ENCODE measurements at places on chromosomes 12 and 14.

DNA sequence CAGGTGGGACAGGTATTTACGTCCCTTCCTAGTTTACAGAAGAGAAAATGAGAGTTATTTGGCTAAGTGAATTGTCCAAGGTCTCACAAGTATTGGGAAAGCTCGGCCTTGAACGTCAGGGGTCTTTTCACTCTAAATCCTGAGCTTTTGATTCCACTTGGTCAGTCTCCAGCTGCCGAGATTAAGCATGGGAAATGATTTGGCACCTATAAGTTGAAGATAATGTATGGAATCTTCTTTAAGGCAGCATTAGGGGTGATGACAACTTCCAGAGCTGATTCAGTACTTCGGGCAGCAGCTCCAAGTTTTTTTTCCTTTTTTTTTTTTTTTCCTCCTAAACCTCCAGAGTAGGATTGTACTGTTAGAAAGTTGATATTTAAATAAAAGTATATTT is 722 bp downstream of the FAM234B start:
- no peak for DNase-seq

DNA sequence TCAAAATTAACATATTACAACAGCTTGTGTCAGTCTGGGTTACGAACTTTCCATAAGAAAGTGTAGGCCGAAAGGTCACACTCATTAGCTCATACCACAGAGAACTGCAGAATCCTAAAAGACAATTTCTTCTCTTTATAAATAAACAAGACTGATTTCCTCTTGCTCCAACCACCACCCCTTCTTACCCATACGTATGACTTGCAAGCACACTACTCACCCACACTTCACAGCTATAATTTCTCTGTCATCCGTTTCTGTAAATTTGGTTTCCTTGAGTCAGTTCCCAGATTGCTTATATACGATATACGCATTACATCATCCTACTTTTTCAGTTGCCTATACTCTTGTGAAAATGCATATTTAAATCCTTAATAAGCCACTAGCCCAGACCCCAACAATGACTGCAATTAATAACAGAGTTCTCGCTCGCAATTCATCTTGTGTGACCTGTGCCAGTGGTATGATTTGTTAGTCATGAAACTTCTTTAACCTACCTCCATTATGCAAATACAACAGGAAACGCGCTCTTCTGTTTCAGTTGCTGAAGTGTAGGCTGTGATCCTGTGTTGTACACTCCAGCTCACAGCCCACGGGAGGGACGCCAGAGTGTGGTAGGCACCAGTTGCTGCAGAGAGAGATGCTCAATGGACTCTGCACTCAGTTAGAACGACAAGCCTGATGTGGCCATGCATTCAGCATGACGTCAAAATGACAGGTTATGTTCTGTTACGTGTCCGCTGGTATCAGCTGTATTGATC is 417.6 kb downstream of the PDZRN4 start:
- DNase-seq = no peak

- no peak for DNase-seq
Measured at GRCh38 chr12:121958541-121959240, 40.3 kb downstream of the CFAP251 start.

GRCh38 chr14:100584056-100585031 is 2.9 kb downstream of the BEGAIN start:
- DNase-seq = no peak

DNA sequence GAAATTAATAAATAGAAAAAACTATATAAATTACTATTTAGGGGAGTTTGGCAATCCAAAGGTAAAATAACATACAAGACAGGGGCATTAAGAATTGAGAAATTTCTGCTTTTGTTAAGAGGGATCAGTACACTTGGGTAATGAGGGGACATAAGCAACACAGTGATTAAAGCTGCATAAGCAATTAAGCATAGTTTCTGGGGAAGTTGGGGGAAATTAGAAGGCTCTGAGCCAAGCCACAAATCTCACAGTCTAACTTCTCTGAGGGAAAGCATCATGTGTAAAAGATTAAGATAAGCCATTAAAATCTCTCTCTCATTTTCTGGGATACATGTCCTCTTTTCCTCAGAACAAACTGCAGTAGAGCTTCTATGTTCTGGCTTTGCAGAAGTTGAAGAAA is 533.9 kb upstream of the LRFN5 start:
- no peak for DNase-seq

DNA sequence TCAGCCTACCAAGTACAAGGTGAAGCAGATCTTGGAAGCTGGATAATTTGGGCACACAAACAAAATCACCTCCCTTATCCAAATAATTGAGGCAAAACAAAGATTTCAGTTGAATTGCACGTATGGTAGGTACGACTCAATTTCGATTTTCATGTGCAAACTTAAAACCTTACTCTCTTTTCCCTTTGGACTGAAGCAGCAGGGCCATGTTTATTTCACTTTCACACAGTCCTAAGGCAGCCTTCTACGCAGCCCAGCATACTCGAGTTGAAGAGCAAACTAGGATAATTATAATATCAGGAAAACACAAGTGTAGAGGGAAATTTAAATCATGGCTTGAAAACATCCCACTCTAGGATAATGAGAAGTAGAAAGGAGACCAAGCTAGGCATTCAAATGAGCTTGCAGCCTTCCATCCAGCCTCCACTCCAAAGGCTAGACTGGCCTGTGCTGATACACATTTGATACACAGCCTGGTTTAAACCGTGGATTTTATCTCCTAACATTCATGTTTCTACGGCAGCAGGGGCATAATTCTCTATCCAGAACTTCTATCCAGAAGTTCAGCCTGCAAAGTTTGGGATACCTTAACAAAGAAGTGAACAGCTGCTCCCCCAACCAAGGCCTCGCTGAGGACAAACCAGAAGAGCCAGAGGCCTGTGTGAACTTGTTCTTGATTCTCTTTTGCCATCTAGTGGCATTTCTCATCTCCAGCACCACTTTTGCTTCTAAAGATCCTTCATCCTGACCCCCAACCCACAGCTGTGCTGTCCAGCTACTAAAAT is 2.4 kb upstream of the RNASE7 start:
- peak; percentile 29 for DNase-seq

- no peak for DNase-seq
Measured at GRCh38 chr14:34111953-34112352, 161.1 kb upstream of the EGLN3 start.

DNA sequence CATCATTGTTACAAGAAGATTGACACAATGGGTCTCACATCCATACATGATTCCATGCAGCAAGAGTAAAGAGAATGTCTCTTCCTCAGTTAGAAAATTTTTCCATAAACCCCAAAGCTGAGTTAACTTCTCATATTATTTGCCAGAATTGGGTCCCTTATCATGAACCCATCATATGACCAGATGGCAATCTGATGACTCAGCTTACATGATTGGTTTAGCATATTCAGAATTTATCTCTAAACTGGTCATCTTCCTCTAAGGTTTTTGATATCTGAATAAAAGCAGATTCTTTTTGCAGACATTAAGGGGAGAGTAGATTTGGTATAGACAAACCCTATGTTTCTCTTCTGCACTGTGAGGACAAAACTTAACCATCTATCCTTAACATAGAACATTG is 174.9 kb downstream of the PIK3C2G start:
- DNase-seq = no peak

- no peak for DNase-seq
Measured at GRCh38 chr12:107537464-107538119, 148.0 kb upstream of the PWP1 start.

DNA sequence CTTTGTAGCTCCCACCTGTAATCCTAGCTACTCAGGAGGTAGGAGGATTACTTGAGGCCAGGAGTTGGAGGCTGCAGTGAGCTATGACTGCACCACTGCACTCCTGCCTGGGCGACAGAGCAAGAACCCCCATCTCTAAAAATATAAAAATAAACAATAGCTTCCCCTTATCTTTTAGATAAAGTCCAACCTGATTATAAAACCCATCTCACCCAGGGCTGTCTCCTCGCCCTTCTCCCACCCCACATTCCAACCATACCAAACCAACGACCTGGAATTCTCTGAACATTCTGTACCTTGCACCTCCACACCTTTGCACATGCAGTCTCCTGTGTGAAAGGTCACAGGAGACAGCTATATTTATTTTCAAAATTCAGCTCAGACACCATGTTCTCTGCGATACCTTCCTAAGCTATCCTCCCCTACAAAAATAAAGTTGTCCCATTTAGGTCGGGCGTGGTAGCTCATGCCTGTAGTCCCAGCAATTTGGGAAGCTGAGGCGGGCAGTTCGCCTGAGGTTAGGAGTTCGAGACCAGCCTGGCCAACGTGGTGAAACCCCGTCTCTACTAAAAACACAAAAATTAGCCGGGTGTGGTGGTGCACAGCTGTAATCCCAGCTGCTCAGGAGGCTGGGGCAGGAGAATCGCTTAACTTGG is 7.7 kb downstream of the SLC7A7 start:
- DNase-seq = no peak

DNA sequence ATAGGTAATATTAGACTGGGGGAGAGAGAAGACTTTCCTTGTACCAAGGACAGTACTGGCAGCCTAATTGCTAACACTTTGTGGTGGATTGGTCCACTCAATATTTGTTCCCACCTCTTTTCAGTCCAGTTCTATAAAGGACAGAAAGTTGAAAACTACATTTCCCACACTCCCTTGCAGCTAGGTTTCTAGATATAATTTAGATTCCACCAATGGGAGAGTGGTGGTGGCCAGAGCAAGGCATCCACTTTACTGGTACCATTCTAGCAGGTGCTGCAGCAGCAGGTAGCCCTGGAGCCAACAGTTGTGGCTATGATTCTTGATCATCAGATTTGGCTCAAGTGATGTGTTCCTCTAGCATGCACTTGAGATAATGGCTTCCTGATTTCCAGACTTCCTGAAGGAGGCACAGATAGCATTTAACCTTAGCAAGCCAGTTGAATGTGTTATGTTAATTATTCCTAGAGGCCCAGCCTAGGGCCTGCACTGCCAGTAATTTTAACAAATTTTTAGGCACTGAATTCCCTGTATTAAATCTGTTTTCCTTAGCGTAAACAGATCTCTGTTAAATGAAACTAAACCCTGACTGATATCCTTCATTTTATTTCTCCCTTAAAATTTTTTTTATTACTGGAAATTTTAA is 24.4 kb downstream of the SLC38A1 start:
- DNase-seq = no peak

- no peak for DNase-seq
Measured at GRCh38 chr14:96945721-96946120, 148.5 kb downstream of the VRK1 start.

- no peak for DNase-seq
Measured at GRCh38 chr12:55695349-55695748, 12.4 kb downstream of the ITGA7 start.

DNA sequence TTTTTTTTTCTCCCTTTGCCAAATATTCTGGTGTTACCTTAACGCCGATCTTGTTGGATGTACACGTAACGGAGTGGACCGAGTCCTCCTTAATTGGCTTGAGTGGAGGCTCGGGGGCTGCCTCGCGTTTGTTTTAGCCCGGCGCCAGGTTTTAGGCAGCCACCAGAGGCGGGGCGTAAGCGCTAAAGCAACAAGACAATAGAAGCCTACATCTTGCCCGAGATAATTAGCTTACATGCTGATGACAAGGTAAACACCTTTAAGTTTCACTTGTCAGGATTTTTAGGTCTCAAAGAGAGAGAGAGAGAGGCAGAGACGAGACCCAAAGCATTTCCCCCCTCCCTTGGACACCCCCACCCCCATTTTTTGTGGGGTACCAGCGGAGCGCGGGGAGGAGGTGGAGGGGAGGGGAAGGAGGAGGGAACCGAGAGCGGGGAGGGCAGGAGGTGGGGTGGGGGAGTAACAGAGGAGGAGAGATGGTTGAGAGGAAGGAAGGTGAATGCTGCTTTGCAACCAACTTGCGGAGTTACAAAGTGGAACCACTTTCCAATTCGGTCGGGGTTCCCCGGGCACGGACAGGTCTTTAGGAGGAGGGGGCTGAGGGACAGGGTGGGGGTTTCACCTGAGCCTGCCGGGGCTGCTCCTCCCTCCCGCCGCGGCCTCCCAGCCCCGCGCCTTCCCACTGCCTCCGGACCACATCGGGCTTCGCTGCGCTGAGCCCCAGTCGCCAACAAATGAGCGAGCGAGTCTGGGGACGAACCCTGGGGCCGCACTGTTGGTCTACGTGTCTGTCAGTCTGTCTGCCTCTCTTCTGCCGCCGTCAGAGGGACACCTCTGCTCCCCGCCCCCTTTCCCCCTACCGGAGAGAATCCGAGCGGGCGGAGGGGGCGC is at the start of gene NKX2-1:
TSS of gene NKX2-1 (minus strand) at position 802 of the 891 bp plus-strand sequence. CDS start at position 699, 103 bp downstream.
- DNase-seq = no peak

DNA sequence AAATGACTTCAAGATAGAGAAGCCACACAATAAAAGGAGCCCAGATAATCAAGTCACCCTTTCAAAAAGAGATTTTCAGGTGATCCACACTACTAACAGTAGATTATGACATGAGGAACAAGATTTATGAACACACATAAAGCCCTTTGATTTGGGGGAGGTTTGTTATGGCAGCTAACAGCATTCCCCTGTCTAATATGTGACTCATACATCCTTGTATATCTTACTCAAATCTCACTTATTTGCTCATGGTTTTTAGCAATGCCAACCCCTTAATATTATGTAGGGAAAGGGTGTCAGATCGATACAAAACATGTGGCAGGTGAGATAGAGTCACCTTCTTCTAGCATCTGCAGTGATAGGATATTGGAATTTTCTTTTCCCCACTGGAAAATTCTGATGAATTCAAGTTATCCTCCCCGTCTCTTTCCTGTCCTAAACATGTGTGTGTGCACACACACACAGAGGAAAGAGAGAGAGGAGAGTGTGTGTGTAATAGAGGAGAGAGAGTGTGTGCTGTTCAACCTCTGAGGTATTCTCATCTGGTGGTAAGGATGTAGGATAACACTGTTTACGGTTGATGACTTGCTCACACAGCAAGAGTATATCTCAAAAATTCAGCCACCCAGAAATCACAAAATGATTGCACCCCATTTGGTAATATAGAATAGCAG is 319.9 kb downstream of the KCNC2 start:
- DNase-seq = no peak

- no peak for DNase-seq
Measured at GRCh38 chr14:37413504-37414003, 181.5 kb downstream of the FOXA1 start.

DNA sequence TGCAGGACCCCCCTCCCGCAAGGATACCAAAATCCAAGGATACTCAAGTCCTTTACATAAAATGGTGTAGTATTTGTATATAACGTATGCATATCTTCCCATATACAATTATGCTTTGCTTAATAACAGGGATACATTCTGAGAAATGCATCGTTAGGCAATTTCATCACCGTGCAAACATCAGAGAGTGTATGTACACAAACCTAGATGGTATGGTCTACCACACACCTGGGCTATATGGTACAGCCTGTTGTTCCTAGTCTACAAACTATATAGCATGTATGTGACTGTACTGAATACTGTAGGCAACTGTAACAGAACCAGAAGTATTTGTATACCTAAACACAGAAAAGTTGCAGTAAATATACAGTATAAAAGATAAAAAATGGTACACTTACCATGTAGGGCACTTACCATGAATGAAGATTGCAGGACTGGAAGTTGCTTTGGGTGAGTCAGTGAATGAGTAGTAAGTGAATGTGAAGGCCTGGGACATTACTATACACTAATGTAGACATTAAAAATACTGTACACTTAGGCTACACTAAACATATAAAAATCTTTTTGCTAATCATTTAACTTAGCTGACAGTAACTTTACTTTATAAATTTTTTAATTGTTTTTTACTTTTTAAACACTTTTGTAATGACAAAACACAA is 141.1 kb downstream of the SLC41A2 start:
- no peak for DNase-seq

- DNase-seq = no peak
Measured at GRCh38 chr12:5694759-5695409, 250.2 kb downstream of the ANO2 start.

GRCh38 chr12:1913377-1914113 is 4.9 kb downstream of the CACNA2D4 start:
- no peak for DNase-seq

GRCh38 chr12:132246997-132247717 is 82.2 kb downstream of the GALNT9 start:
- no peak for DNase-seq
